ENCODE measurements at places on chromosomes 2 and 18.

DNA sequence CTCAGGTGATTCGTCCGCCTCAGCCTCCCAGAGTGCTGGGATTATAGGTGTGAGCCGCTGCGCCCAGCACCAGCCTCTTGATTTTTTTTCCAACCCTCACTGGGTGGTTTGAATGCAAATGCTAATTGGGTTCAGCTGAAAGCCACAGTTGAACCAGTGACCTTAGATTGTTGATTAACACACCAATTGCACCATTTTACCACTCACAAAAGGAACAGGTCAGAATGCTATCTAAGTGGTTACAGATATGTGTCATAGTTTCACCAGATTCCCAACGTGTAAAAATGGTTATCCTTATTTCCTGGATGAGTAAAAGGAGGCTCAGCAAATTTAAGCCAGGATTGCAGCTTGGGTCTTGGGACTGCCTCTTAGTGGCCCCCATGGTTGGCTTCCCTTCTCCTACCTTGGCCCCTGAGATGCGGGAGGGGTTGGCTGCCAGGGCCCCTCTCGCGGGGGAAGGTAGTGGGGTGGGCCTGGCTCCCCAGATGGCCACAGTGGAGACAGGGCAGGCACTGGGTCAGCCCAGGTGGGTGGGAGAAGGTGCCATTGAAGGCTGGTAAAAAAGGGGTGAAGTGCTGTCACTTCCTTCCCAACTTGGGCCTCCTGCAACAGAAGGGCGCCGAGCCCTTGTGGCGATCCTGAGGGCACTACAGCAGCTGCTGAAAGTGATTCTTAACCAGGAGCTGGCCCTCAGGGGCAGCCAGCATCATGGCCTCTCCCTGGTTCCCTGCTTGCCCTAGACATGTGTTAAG lies 164.9 kb upstream of the HAAO start:
- DNase-seq = no peak

DNA sequence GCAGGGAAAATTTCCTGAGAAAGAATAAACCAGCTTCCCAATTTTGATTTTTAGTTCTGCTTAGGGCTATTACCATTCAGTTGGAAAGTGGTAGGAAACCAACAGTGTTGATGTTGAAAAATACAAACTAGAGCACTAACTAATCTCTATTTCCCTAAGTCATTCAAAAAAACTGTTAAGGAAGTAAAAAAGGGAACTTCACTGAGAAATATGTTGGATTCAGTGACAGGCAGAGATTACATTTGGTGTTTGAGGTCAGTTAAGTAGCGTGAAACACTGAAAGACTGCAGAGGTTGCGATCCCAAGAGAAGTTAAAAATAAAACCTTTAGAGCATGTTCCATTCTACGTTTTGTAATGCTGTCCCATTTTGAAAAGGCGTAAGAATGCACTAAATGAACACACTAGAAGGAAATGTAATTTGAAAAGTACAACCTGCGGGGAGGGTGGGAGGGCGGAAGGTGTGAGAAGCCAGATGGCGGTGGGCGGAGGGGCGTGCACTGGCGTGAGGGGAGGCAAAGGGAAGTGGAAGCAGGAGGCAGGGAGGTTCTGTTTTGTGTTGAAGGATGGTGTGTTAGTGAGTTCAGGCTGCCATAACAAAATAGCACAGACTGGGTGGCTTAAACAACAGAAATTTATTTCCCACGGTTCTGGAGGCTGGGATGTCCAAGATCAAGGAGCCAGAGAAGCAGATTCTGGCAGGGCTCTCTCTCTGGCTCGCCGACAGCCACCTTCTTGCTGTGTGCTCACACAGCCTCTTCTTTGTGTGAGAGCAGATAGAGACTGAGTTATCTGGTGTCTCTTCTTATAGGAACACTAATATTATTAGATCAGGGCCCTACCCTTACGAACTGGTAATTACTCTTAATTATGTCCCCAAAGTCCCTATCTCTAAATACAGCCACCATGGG lies 94.3 kb upstream of the KCTD1 start:
- DNase-seq = no peak

- no peak for DNase-seq
Measured at GRCh38 chr2:198168651-198169050, 364.3 kb downstream of the PLCL1 start.

DNA sequence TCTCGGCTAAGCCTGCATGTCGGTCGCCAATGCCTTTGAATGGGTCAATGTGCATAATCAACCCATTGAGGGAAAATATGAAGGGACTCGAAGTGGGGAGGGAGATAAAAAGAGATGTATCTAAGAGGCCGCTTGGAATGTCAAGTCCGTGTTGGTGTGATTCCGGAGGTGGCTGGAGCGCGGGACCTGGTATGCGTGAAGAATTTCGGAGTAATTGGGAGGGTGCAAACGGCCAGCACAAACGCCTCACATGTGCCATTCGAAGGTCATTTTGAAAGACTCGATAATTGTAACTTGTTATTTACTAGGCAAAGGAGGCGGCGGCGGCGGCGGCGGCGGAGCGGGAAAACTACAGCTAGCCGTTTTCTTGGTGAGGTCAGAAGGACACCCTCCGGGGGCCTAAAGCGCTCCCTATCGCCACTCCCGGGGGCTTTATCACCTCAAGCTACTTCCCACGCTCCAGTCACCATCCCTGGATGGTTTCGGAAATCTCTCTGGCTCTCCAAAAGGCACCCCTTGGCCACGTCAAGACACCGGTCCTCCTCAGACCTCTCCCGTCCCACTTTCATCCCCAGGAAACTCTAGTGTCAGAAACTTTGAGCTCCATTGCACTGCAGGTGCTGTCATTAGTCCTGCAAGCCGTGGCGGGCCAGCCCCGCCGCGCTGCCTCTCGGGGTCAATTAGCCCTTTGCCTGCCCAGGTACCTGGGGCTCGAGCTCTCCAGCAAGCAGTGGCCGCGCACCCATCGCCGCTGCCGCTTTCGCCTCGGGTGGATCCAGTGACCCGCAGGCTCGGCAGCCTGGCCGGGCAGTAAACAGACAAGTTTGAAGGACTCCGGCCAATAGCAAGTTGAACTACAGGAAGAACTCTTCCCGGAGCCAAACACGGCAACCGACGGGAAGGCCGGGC lies 1.5 kb downstream of the ERBB4 start:
- no peak for DNase-seq

GRCh38 chr2:216692636-216693413 lies 2.5 kb downstream of the IGFBP5 start:
- DNase-seq = peak; percentile 19

DNA sequence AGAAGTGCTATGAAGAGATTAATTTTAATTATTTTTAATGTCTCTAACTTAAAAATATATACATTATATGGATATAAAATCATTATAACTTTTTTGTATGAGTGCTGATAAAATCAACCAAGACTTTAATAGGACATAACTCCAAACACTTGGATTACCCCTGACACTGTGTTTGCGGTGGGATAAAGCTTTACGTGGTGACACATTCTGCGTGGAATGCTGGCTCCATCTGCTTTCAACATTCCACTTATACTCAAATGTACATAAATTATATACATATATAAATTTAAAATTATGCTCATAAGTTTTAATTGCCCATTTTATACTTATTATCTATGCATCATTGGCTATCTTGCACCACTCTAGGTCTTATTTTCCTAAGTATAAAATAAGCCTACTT lies 30.5 kb downstream of the LINC00305 start:
- no peak for DNase-seq

All from CD8-positive, alpha-beta T cell (primary cell).